GM18507 (cell line): ENCODE measurements at places on chromosomes 7 and 10.

- DNase-seq, result no peak
Observed at GRCh38 chr10:57654856-57655255, 612.8 kb downstream of the IPMK start.

GRCh38 chr7:91330866-91331265 is 66.6 kb downstream of the FZD1 start:
- no peak for DNase-seq

GRCh38 chr10:102375250-102375649 is 20.3 kb upstream of the NFKB2 start:
- no peak for DNase-seq

GRCh38 chr10:14454629-14455028 is 123.9 kb upstream of the FRMD4A start:
- no peak for DNase-seq

DNA sequence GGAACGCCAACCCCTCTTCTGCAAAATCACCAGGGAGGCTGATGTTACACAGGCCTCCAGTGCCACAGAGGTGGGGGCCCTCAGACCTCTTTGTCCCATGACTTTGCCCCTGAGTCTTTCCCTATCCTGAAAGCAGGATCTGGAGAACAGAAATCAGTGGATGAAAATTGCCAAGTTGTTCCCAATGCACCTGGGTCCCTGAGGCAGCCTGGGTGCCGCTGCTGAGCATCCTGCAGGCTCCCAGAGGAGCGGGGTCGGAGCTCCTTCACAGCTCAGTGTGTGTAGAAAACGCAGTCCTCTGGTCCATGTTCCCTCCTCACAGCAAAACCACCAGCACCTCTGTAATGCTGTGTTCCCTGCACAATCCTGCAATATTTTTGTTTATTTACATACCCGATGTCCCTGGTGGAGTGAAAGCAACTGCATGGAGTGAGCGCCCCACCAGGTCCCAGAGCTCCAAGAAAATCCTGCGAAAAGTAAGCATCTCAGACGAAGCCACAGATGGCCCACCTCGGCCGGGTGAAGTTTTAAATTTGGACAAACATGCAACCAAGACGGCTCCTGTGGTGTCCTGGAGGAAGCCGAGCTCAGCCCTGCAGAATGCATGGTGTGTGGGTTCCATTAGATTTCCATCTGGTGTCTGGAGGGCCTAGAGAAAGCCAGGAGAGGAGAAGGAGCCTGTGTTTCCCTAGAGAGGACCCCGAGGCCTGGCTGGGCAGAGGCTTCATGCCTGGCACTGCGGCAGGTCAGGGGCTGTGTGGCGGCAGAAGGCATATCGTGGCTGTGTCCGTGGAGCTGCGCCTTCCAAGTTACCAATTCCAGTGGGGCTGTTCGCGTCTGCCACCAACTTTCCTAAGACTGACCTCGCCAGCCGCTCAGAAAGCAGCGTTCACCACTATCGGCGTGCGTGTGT is 235.2 kb downstream of the WDR37 start:
- no peak for DNase-seq

- DNase-seq, result no peak
Observed at GRCh38 chr7:19105546-19105945, 11.9 kb downstream of the TWIST1 start.

DNA sequence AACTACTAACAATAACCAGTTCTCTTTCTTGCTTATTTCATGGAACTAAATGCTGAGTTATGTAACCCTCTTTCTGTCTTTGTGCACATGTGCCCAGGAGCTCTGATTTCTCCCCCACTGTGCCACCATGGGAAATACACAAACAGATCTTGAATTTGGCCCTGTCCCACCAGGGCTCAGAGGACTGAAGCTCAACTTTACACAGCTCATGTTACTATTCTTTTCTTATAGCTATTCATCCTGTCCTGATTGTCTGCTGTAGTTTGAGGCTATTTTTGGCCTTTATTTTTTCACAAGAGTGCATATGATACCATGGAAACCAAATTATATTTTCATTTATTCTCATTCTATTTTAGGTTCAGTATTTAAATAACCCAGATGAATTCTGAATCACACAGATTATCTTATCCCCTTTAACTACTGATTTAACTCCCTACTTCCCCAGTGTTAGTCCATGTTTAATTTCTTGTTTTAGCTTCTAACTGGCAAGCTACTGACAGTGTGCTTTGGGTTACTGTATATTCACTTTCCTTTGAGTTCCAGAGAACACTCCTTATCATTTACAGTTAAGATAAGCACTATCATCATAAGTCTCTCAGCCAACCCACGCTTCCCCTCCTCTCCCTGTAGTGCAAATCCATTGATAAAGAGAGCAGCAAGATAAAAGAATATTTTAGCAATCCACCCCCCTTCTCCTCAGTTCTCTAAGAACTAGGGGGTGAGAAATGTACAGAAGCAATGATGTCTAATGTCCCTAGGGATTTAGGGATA is 71.8 kb upstream of the GSDME start:
- no peak for DNase-seq

- DNase-seq, result no peak
Observed at GRCh38 chr10:120184547-120185337, 272.3 kb upstream of the PLPP4 start.
